ENCODE measurements at places on chromosomes 7 and 10. TPM values are rescaled to one million over a fixed set of nuclear protein-coding genes. Genes with fewer than 3 reads are reported as not detected.

Gene RBP3
- not detected for total RNA-seq

Gene FGFBP3
- total RNA-seq = 1.3 TPM

Gene SKAP2
- total RNA-seq = 7.9 TPM

Gene LAMB1
- not detected for total RNA-seq

Gene DMTF1
- 124 TPM for total RNA-seq

Gene LBX1
- not detected for total RNA-seq

Gene PRLHR
- total RNA-seq = not detected

Gene SUN1
- 61.3 TPM for total RNA-seq

Gene FKBP6
- total RNA-seq = not detected

Gene ELN
- not detected for total RNA-seq

Gene ZNF680
- total RNA-seq = 11.2 TPM

Gene PRRT4
- 0.18 TPM for total RNA-seq

Gene CCDC126
- total RNA-seq = 7.0 TPM

Gene PAX4
- not detected for total RNA-seq

Gene CPVL
- 0.41 TPM for total RNA-seq

Gene UPK3BL2
- 20.6 TPM for total RNA-seq

Gene GALNT17
- not detected for total RNA-seq

Gene TYSND1
- total RNA-seq = 14.1 TPM

Gene ACTR3C
- total RNA-seq = 11.7 TPM

Gene CYP17A1
- total RNA-seq = not detected

Gene EN2
- total RNA-seq = not detected

Gene FAM25G
- total RNA-seq = not detected

Gene GPR37
- not detected for total RNA-seq

Gene NPFFR1
- total RNA-seq = not detected
